ENCODE measurements at places on chromosomes 7 and 10. TPM values are rescaled to one million over a fixed set of nuclear protein-coding genes. Genes with fewer than 3 reads are reported as not detected.

The STAMBPL1 gene
- 5.2 TPM for total RNA-seq

The PVRIG gene
- not detected for total RNA-seq

The PDZD7 gene
- total RNA-seq, result 0.23 TPM

The OR6B1 gene
- not detected for total RNA-seq

The GDF2 gene
- total RNA-seq, result not detected

Data from hair follicular keratinocyte (primary cell).